ENCODE measurements at places on chromosomes 5 and 9. TPM values are rescaled to one million over a fixed set of nuclear protein-coding genes. Genes with fewer than 3 reads are reported as not detected.

The TRIM14 gene
- 54.0 TPM for total RNA-seq

The SH3PXD2B gene
- 62.9 TPM for total RNA-seq

The SLC45A2 gene
- 114 TPM for total RNA-seq

The TTC23L gene
- 2.2 TPM for total RNA-seq
